ENCODE measurements at places on chromosomes 16 and 17. TPM values are rescaled to one million over a fixed set of nuclear protein-coding genes. Genes with fewer than 3 reads are reported as not detected.

The SLC16A11 gene
- not detected for total RNA-seq

The TMEM98 gene
- total RNA-seq, result 121 TPM

The RABEP2 gene
- total RNA-seq, result 20.8 TPM

The ZACN gene
- total RNA-seq, result not detected

The MT4 gene
- not detected for total RNA-seq

The NOB1 gene
- 43.6 TPM for total RNA-seq

The CRYBA1 gene
- not detected for total RNA-seq

The CCL4L2 gene
- not detected for total RNA-seq

The HIGD1B gene
- total RNA-seq, result not detected

The CTF1 gene
- total RNA-seq, result 2.6 TPM

The ADGRG3 gene
- not detected for total RNA-seq

The ADGRG1 gene
- total RNA-seq, result 3.1 TPM

The CD19 gene
- total RNA-seq, result not detected

The TMEM106A gene
- total RNA-seq, result 8.1 TPM

The IGFALS gene
- total RNA-seq, result not detected

The KRTAP1-4 gene
- not detected for total RNA-seq

The HOXB7 gene
- not detected for total RNA-seq

The XYLT1 gene
- 34.1 TPM for total RNA-seq

The BICDL2 gene
- total RNA-seq, result not detected

The GNAO1 gene
- not detected for total RNA-seq

The TBKBP1 gene
- 11.1 TPM for total RNA-seq

The CDRT15 gene
- not detected for total RNA-seq

The PHF12 gene
- 16.0 TPM for total RNA-seq

The NECAB2 gene
- not detected for total RNA-seq

The ERN2 gene
- 0.11 TPM for total RNA-seq

The ASIC2 gene
- total RNA-seq, result 0.22 TPM

The CRHR1 gene
- not detected for total RNA-seq

The SSTR5 gene
- total RNA-seq, result 0.32 TPM

The MFSD11 gene
- total RNA-seq, result 42.6 TPM
